ENCODE measurements at places on chromosomes 13 and 19.
A peak's percentile ranks its signal among the peaks of the same experiment; 100 is the strongest.

- no peak overlapping the region for H3K4me3 ChIP-seq
- H3K4me1 ChIP-seq, result no peaks in the 10 kb centered on the region
- H3K27me3 ChIP-seq, result peaks cover under 1% of the 10 kb centered on the region
Observed at GRCh38 chr13:24632382-24633121, 47.7 kb upstream of the ATP12A start.

- H3K4me1 ChIP-seq, result no peaks in the 10 kb centered on the region
- no peaks in the 10 kb centered on the region for H3K36me3 ChIP-seq
- H3K4me3 ChIP-seq, result no peak overlapping the region
- H3K27ac ChIP-seq, result no peak overlapping the region
- H3K27me3 ChIP-seq, result no peaks in the 10 kb centered on the region
Observed at GRCh38 chr13:99034333-99035085, 56.6 kb upstream of the DOCK9 start.

GRCh38 chr19:11164296-11164695 lies 8.7 kb upstream of the SPC24 start:
- no peak overlapping the region for H3K4me3 ChIP-seq
- no peak for DNase-seq
- H3K4me1 ChIP-seq, result peaks cover 31% of the 10 kb centered on the region
- H3K36me3 ChIP-seq, result peaks cover 43% of the 10 kb centered on the region
- H3K27ac ChIP-seq, result peak overlapping the region; percentile 91
- no peaks in the 10 kb centered on the region for H3K27me3 ChIP-seq

DNA sequence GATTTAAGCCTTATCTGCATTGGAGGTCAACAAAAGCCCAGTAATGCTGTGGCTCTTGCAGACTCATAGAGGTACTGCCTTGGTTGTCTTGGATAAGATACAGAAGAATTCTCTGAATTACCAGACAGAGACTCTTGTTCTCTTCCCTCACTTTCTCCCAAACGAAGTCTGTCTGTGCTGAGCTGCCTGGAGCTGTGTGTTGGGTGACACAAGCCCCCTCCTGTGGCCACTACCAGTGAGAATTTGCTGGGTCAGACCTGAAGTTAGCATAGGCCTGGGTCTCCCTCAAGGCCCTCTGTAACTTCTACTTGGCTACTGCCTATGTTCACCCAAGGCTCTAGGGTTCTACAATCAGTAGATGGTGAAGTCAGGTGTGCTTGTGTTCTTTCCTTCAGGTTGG lies 413.0 kb downstream of the PCDH20 start:
- H3K27me3 ChIP-seq, result no peaks in the 10 kb centered on the region
- no peaks in the 10 kb centered on the region for H3K36me3 ChIP-seq
- no peaks in the 10 kb centered on the region for H3K4me1 ChIP-seq
- no peak for DNase-seq
- H3K4me3 ChIP-seq, result no peak overlapping the region

- peak overlapping the region; percentile 83 for H3K27ac ChIP-seq
- no peaks in the 10 kb centered on the region for H3K36me3 ChIP-seq
- no peak overlapping the region for H3K4me3 ChIP-seq
- peaks cover 7% of the 10 kb centered on the region for H3K27me3 ChIP-seq
- DNase-seq, result peak; percentile 45
- H3K4me1 ChIP-seq, result peaks cover 17% of the 10 kb centered on the region
Observed at GRCh38 chr19:10603873-10604459, 16.9 kb upstream of the AP1M2 start.

- no peaks in the 10 kb centered on the region for H3K36me3 ChIP-seq
- no peak overlapping the region for H3K4me3 ChIP-seq
- H3K27me3 ChIP-seq, result no peaks in the 10 kb centered on the region
- DNase-seq, result no peak
- H3K4me1 ChIP-seq, result peaks cover 11% of the 10 kb centered on the region
Observed at GRCh38 chr19:55468054-55468393, 3.5 kb upstream of the C19orf85 start.

- H3K27me3 ChIP-seq, result no peaks in the 10 kb centered on the region
- DNase-seq, result no peak
- no peak overlapping the region for H3K27ac ChIP-seq
- H3K4me3 ChIP-seq, result no peak overlapping the region
- no peaks in the 10 kb centered on the region for H3K4me1 ChIP-seq
Observed at GRCh38 chr13:110684388-110685056, 21.4 kb downstream of the CARS2 start.

GRCh38 chr19:35845215-35846037 lies 6.9 kb downstream of the NPHS1 start:
- DNase-seq, result peak; percentile 19
- H3K4me1 ChIP-seq, result peaks cover 3% of the 10 kb centered on the region
- H3K4me3 ChIP-seq, result no peak overlapping the region
- H3K36me3 ChIP-seq, result no peaks in the 10 kb centered on the region

DNA sequence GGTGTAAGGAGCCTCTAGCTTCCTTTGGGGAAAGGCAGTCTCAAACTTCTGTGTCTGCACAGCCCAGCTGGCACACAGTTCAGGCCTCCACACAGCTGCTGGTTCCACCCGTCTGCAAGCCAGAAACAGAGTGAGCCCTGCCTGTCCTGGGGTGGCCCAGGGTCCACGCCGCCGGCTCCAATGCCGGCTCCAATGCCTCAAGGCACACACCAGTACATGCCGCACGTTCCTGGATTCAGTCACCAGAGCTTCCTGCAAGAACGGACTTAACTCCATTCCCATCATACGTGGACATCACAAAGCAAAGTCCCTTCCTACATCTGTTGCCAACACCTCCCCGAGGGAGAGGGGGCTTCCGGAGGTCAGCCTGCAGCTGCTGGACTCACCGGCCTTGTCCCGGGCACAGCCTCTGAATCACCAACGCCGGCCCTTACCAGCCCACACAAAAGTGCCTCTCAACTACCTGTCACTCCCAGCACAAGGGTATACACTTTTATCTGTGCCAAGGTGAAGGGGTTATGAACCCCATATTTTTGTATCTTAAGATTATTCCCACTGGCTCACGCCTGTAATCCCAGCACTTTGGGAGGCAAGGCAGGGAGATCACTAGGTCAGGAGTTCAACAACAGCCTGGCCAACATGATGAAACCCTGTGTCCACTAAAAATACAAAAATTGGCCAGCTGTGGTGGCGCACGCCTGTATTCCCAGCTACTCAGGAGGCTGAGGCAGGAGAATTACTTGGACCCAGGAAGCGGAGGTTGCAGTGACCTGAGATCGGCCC lies 8.5 kb downstream of the SH3GL1 start:
- no peaks in the 10 kb centered on the region for H3K27me3 ChIP-seq
- H3K4me1 ChIP-seq, result peaks cover 82% of the 10 kb centered on the region
- H3K27ac ChIP-seq, result peak overlapping the region; percentile 87
- H3K36me3 ChIP-seq, result peaks cover 25% of the 10 kb centered on the region
- peak; percentile 89 for DNase-seq

- no peak for DNase-seq
- no peak overlapping the region for H3K4me3 ChIP-seq
- no peaks in the 10 kb centered on the region for H3K27me3 ChIP-seq
- H3K36me3 ChIP-seq, result no peaks in the 10 kb centered on the region
- no peaks in the 10 kb centered on the region for H3K4me1 ChIP-seq
Observed at GRCh38 chr13:34030782-34031181, 212.8 kb downstream of the RFC3 start.

DNA sequence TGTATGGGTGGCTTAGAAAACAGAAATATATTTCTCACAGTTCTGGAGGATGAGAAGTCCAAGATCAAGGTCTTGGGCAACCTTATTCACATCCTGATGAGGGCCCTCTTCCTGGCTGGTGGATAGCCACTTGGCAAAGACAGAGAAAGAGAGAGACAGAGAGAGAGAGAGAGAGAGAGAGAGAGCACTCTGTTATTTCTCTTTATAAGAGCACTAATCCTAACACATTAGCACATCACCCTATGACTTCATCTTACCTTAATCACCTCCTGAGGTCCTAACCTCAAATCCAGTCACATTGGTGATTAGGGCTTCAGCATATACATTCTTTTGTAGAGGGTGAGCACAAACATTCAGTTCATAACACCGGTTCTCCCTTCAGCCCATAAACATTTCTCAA lies 430.3 kb downstream of the EFNB2 start:
- H3K4me1 ChIP-seq, result peaks cover 5% of the 10 kb centered on the region
- no peak overlapping the region for H3K4me3 ChIP-seq
- no peak for DNase-seq
- H3K36me3 ChIP-seq, result no peaks in the 10 kb centered on the region
- H3K27ac ChIP-seq, result no peak overlapping the region

DNA sequence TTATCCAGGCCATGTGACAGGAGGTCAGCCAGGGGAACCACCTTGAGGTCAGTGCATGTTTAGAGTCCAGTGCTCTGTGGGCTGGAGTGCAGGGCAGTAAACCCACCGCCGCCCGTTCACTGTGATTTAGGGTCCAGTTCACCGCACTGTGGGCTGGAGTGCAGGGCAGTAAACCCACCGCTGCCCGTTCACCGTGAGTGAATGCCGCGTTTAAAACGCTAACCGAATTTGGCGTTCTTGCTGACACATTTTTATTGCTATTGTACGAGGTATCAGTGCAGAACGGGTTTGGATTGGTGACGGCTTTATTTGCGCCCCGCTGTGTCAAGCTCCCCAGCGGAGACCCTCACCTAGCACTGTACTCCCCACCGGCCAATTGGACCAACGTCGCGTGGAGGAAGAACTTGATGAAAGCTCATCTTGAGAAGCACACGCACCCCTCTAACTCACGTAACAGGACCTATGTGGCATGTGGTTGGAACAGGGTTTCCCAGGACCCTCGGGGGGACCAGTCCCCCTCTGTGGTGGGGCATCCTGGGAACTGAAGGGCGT lies 27.9 kb downstream of the C13orf46 start:
- H3K27ac ChIP-seq, result no peak overlapping the region
- DNase-seq, result no peak
- H3K4me3 ChIP-seq, result no peak overlapping the region
- H3K27me3 ChIP-seq, result peaks cover 3% of the 10 kb centered on the region

DNA sequence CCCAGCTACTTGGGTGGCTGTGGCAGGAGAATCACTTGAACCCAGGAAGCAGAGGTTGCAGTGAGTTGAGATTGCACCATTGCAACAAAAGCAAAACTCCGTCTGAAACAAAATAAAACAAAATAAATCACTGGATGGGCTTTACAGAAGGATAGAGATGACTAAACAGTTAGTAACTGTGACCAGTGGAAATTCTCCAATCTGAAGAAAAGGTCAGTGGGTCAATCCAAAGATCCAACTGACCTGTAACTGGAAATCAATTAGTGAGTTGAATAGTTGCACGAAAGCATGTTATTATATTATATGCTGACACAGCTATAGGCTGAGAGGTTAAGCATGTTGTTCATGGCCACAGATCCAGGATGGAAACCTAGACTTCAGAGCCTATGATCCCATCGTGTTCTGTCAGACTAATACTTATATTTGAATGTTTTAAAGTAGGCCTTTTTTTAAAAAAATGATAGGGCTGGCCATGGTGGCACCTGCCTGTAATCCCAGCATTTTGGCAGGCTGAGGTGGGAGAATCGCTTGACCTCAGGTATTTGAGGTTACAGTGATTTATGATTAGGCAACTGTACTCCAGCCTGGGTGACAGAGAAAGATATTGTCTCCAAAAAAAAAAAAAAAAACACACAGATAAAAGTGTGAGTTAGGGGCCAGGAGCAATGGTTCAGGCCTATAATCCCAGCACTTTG lies 1.4 kb downstream of the ECH1 start:
- H3K36me3 ChIP-seq, result peaks cover 27% of the 10 kb centered on the region
- no peak overlapping the region for H3K4me3 ChIP-seq
- no peak for DNase-seq
- peaks cover 23% of the 10 kb centered on the region for H3K4me1 ChIP-seq
- H3K27ac ChIP-seq, result no peak overlapping the region

DNA sequence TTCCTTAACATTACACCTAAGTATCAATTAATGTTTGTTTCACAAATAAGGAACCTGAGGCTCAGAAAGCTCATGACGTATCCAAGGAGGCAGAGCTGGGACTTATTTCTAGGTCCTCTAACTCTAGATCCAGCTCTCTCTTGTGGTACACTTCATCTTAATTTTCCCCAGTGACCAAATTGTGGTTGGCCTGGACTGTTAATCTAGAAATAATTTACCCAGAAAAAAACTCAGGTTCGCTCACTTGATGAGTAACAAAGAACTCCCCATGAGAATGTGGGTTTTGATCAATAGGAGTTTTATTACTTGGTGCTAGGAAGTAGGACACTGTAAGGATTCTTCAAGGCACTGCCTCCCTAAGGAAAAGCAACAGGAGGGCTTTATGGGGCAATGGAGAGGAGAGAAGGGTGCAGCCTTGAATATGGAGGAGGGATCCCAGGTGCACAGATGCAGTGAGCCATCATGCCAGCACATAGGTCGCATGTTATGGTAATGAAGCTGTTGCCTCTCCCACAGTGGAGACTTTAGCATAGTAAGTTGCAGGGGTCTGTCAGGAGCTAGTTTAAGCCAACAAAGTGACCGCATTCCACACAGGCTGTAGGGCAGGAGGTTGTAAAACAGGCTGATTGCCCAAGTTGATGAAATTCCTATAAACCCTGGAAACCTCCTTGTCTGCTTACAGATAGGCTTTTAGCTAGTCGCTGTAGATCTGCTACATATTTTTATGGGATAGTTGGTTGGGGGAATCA lies 14.7 kb downstream of the RAP2A start:
- no peak overlapping the region for H3K4me3 ChIP-seq
- H3K27ac ChIP-seq, result no peak overlapping the region
- H3K36me3 ChIP-seq, result peaks cover 2% of the 10 kb centered on the region
- no peaks in the 10 kb centered on the region for H3K27me3 ChIP-seq

DNA sequence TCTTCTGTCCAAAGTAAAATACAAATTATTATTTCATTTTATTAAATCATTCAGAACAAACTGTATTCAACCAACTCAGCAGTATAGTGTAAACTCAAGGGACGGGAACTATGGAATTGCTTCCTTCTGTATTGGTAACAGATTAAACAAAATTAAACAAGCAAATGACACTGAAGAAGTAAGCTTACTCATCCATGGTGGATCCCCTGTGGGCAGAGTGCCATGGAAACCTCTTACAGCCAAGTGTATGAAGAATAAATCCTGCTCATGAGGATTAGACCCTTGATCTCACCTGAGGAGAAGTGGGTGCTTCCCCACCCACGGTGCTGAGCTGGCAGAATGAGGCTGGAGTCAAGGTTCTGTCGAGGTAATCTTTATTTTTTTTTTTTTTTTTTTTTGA lies 18.0 kb upstream of the RFXAP start:
- H3K27ac ChIP-seq, result no peak overlapping the region
- H3K4me3 ChIP-seq, result no peak overlapping the region
- no peaks in the 10 kb centered on the region for H3K36me3 ChIP-seq
- DNase-seq, result no peak
- H3K27me3 ChIP-seq, result no peaks in the 10 kb centered on the region

DNA sequence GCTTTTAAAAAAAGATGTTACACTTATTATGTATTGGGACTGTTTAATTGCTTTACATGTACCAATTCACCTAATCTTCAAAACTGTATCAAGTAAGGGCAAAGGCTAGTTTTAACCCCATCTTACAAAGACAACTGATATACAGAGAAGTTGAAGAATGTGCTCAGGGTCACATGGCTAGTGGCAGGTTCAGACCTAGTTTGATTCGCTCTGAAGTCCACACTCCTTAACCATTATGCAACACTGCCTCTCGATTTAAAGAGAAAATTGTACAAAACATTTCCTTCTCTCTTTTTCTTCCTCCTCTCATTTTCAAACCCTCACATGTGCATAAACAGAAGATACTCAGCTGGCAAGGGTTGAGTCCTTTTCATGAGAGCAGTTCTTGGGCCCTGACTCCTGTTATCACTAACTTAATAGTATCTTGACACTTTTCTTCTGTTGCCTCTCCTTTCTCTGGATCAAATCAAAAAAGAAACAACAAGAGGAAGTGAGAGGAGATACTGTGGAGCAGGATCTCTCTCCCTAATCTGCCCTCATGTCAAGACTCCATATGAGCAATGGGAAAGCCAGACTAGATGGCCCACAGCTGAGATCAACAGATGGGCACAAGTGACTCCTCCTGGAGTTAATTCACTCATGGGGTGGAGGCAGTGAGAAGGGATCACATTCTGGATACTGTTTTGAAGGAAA lies 19.0 kb upstream of the N4BP2L1 start:
- no peaks in the 10 kb centered on the region for H3K36me3 ChIP-seq
- H3K4me1 ChIP-seq, result no peaks in the 10 kb centered on the region
- H3K27ac ChIP-seq, result no peak overlapping the region
- DNase-seq, result no peak
- H3K4me3 ChIP-seq, result no peak overlapping the region

Data from muscle of leg (tissue), 16 donors.